Stimulated activated CD4-positive, alpha-beta T cell treated with anti-CD3 and anti-CD28 coated beads, Interleukin-12 subunit alpha, Interleukin-12 subunit beta, amount 100 ng/mL, for 48 hours (primary cell): ENCODE measurements at places on chromosomes 5 and 9.

DNA sequence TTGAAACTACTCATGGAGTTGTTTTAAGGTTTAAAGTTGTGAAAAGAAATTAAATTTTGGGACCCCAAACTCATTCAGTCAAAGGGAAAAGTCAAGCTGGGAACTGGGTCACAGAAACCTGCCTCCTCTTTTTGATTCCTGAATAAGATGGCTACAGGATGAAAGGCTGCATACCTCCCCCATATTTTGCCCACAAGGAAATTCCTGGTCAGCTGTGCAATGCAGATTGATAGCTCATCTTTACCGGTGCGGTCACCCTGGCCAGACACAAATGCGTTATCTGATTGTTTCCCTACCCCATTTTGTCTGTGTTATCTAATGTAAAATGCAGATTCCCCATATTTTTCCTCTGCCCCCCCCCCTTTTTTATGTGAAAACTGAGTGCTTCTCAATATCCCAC is 1.3 kb downstream of the HAVCR2 start:
- DNase-seq = no peak

DNA sequence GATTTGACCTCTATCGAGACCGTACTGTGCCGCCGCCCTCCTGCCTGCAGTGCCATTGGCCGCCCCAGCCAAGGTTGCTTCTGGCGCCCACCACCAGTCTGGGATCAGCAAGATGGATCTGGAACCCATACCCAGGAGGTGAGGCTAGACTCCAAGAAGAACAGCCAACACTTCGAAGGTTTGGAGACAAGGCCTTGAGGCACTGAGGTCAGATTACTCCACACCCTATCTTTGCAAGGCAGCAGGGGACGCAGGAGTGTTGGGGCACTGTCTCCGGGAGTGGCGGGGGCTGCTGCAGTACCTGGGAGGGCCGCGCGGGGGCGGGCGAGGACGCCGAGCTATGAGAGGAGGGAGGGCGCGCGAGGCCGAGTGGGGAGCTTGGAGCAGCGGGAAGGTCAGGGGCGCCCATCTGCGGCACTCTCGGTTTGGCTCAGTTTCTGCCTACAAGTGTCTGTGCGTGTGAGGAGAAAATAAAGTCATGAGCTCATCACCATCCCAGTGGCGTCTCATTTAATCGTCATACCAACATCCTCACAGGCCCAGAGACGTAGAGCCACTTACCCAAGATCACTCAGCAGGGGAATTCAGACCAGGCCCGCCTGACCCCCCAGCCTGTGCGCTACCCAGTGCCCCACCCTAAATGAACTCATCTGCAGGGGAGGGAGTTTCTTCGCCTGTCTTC is 20.5 kb upstream of the PSD2 start:
- peak; percentile 71 for DNase-seq

- DNase-seq = no peak
Measured at GRCh38 chr5:177519463-177520235, 2.9 kb upstream of the DDX41 start.

- no peak for DNase-seq
Measured at GRCh38 chr9:10251490-10251889, 361.3 kb downstream of the PTPRD start.

DNA sequence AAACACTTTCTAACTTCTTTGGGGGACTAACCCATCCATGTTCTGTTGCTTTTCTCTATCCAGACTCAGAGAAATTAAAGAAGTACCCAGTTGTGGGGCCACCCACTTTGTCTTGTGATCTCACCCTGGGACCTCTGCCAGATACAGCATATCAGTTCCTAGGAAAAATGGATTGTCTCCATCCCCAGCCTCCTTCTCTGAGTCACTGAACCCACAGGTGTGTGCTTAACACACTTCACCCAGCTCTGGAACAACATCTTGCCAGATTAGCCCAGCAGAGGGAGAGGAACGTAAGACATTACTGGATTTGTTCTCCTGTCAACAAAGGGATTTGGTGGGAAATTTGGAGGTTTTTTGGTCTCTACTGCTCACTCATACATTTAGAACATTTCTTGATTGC is 19.2 kb downstream of the FAM240B start:
- DNase-seq = no peak

- DNase-seq = no peak
Measured at GRCh38 chr9:32991897-32992594, 9.4 kb downstream of the APTX start.

DNA sequence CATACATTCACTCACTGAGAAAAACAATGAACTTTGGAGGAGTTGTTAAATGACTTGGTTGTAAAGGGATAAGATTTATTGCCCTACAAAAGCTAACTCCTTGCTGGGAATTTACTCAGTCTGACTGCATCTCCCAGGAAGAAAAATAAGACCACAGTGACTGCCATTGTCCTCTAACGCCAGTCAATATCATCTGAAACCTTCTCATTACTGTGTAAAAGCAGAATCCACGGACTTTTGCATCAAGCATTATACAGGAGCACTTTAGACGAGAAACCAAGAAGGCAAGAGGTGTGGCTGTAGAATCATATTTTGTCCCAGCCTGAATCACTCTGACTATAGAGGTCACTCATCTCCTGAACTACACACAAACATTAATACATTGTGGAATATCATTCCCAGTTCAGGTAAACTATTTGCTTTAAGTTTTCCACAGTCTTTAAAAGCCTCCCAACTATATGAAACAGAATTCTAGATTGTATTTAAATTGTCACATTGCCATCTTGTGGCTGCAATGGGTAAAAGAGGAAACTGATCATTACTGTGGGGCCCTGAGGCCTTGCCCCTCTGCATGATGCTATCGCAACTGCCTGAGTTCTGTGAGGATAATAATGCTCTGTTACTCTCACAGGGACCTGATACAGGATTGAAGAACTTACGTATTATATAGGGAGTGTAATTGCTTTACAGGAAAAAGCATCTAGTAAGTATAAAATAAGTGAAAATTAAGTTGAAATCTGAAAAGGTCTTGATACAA is 142.9 kb downstream of the SLCO4C1 start:
- no peak for DNase-seq

DNA sequence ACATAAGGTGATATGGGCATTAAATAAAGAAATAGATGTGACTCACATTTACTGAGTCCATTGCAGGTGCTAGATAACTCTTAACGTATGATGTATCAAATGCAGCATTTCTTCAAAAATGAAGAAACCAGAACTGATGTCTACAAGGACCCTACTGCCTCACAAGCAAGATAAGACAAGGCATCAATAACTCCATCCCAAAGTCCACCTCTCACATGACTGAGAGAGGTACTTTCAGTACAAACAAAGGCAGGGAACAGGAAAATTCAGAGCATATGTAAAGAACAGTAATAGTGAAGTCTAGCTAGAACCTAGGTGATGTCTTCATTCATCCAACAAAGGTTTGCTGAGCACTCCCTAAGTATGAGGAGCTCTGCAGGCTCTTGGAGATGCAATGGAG is 54.7 kb downstream of the KLHL3 start:
- DNase-seq = no peak

GRCh38 chr9:128121924-128122808 is 5.4 kb downstream of the PTGES2 start:
- no peak for DNase-seq

DNA sequence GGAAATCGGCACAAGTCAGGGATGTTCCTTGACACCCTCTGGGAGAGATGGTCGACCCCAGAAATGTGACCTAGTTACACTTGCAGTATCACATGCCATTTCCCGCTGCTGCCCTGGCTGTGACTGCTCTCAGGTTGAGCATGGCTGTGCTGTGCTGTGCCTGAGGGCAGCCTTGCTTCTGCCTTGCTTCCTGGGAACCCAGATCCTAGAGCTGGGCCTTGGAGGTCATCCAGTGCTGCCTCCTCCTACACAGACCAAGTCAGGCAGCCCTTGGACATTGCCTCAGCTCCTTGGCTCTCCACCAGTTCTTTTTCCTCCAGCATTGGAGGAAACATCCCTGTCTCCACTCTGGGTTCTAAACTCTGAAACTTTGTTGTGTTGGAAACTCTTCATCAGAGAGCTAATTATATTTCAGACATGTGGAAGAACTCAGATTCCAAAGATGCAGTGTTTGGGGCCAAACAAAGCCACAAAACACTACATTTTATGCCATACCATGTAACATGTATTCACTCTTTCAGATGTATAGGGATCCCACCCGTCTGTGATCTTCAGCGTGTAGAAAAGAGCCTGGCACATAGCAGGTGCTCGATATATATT is 6.1 kb downstream of the MAMDC2 start:
- no peak for DNase-seq

- DNase-seq = no peak
Measured at GRCh38 chr5:68683632-68684036, 410.2 kb upstream of the SLC30A5 start.

DNA sequence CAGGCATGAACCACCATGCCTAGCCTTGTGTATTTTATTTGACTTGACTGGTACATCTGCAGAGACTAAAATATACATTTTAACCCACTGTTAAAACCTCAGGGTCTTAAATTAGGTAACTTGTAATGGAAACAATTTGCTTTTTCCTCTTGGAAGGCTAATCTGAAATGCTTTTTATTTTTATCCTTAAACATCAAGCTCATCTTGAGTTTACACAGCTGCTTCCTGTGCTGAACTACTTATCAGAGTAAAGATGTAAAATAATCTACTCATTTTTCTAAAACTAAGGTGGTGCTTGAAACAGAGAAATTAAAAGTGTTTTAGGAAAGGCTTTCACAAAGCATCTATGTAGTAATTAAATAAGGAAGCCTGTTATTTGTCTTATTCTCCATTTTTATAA is 144.1 kb downstream of the ENTREP1 start:
- no peak for DNase-seq

DNA sequence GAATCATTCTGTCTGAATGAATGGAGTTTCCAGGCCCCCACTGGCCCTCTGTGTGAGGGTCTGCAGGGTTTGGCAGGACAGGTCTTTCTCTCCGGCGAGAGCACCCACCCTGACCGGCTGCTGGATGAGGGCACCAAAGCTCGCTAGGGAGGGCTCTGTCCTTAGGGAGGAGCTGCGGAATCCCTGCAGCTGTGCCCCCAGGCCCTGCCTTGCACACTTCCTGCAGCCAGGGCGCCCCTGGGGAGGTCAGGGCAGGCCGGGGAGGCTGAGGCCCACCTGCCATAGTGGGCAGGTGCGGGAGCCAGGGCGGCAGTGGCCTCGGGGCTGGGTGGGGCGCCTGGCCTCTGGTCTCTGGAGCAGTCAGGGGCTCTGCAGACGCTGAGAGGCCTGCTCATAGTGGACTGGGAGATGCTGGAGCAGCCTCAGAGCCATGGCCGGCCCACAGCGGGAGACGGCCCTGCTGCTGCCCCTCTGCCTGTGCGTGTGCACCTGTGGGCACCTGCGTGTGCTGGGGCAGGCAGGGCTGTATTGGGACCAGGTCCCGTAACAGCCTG is 36.1 kb downstream of the EXOC3 start:
- DNase-seq = no peak

DNA sequence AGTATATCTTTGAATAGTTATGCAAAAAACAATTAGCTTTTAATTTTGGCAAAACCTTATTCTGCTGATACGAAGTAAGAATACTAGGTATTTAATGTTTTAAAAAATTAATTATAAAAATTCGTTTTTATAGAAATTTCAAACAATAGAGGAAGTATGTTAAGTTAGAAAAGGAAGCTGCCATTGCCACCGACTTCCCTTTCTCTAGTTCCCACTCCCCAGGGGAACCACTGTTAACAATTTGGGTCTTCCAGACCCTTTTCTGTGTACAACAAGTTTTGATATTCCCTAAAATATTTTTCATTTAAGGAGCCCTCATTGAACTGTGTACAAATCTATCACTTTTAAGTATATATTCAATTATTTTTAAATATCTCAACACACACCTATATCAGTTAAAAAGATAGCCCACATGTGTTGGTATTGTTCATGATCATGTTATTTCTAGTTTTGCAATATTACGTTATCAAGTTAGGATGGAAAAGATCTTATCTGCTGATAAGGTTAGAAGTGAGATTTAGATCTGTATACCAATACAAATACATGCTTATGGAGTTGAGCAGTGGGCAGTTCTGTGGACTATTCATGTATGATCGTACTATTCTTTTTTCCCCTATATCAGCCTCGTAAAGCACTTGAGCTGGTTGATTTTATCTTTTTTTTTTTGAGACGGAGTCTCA is 25.9 kb downstream of the NDFIP1 start:
- no peak for DNase-seq

GRCh38 chr5:143495110-143495509 is 91.6 kb upstream of the NR3C1 start:
- no peak for DNase-seq

DNA sequence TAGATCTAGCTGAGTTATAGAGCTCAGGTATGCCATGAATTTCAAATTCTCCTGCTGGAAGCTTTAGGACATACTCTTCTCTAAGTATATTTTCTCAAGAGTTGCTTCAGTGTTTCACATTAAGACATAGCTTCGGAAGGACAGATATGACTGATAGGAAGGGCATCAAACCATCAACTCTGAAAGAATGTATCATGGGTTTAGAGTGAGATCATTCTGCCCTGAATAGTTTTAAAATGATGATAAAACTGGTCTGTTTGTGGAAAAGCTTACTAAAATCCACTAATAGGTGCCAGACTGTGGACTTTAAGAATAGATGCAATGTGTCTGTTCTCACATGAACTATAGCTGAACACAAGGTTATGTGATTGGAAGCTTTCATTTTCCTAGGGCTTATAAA is 8.4 kb downstream of the SPEF2 start:
- no peak for DNase-seq

- DNase-seq = no peak
Measured at GRCh38 chr9:76799473-76799872, 35.2 kb downstream of the PCA3 start.

- no peak for DNase-seq
Measured at GRCh38 chr5:14138608-14139540, 4.3 kb upstream of the TRIO start.

DNA sequence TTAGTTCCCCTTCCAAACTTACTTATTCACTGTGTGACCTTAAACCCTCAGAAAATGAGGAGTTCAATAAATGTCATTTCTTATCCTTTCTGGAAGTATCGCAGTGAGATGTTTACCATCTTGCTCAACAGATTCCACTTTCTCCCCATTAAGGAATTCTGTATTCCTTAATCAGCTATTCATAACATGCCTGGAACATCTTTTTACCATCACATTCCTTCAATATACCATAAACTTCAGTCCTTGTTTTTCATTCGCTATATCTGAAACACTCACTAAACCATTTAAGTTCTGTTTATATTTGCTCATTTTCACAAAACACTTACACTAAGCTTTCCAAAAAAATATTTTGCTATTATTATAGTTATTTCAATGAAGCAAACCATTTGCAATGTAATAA is 1158.6 kb downstream of the CDH12 start:
- no peak for DNase-seq

DNA sequence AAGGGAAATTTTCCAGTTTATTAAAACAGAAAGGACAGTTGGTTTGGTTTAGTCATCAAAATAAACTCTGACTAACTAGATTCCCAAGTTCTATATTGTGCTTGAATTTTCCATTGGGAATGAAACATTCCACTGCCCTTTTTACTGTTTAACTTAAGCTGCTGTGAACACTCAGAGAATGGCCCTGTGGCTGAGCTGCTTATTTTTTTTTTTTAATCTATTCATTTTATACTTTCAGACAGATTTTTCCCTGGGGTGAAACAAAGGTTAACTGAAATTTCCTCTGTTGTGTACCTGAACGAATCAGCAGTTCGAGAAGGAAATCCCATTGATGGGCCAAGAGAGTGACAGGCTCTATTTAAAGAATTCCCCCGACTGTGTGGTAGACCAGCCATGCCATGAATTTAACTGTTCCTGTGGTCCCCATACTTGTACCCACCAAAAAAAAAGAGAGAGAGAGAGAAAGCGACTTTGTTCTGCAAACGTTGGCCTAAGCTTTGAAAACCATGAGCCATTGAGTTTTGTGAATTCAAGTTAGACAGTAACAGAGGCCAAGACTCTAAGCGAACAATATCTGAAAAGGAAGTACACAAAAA is 138.7 kb upstream of the GRHPR start:
- no peak for DNase-seq
